ENCODE measurements at places on chromosomes 7 and 10.

GRCh38 chr7:134891262-134891695 is 95.0 kb upstream of the AGBL3 start:
- peak; percentile 91 for DNase-seq

- DNase-seq, result peak; percentile 51
Observed at GRCh38 chr7:36967387-36967786, 243.1 kb upstream of the AOAH start.

GRCh38 chr10:8306685-8307364 is 252.3 kb downstream of the GATA3 start:
- no peak for DNase-seq

GRCh38 chr7:64905547-64905946 is 2.5 kb downstream of the ZNF273 start:
- no peak for DNase-seq

GRCh38 chr7:68678196-68678595 is 920.1 kb upstream of the AUTS2 start:
- DNase-seq, result no peak

DNA sequence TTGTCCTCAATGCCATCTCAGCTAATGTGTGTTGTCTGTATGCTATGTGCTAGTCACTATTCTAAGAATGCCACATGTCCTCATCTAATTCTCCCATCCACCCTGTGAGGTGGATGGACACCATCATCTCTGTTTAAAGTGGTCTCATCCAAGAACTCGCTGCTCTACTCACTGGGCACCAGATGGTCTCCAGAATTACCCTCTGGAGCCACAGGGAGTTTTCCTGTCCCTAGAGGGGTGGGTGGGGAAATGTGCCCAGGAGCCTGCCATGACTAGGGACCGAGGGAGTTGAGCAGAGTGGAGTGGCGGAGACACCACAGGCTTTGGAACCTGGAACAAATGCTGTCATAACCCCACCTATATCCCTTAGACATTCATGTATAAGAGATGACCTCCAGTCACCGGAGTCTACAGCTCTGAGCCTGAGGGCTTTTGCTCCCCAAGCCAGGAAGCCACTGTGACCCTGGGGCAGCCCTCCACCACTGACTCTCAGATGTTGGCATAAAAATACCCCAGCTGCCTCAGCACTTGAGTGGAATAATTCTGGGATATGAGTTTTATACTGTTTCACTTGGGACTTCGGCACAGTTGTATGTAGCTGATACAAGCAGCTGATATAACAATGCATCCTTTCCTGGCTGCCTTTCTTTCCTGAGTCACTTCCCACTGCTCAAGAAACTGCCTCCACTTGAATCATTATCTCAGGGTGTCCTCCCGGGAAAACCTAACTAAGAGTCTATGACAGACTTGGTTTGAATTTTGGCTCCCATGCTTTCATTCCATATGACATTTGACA is 61.5 kb upstream of the RAPGEF5 start:
- DNase-seq, result no peak

- DNase-seq, result no peak
Observed at GRCh38 chr10:97149079-97149531, 36.7 kb downstream of the SLIT1 start.

DNA sequence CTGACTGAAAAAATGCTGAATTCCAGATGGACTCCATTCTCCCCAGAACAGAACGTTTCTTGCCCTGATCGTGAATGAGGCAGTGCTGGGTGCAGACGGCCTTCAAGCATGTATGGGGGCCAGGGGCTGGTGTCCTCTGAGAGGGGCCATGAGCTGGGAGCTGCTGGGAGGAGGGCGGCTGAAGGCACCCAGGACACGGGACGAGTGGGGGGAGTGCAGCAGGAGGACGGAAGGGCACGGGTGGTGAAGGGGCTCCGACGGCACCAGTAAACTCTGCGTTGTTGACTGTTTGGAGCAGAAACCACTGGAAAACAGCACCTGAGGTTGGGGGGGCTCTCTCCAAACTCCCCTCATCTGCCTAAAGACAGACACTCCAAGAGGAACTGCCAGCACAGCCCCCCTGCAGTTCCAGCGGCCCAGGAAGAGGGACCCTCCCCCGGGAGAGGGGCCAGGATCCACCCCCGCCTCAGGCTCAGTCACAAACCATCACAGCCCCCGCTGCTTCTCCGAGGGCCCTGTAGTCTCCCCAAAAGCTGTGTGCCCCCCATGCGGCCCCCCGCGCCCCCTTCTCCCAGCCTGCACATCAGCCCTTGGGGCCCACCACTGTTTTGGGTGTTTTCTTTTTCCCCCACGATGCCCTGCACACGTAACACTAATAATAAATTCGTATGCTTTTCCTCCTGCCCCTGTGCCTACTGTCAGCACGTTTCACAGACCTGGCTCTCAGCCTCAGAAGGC is 55.5 kb downstream of the DPYSL4 start:
- DNase-seq, result no peak

GRCh38 chr7:111112439-111112838 is 21.5 kb downstream of the LRRN3 start:
- no peak for DNase-seq

GRCh38 chr10:48224979-48225560 is 49.4 kb downstream of the FRMPD2 start:
- DNase-seq, result no peak

DNA sequence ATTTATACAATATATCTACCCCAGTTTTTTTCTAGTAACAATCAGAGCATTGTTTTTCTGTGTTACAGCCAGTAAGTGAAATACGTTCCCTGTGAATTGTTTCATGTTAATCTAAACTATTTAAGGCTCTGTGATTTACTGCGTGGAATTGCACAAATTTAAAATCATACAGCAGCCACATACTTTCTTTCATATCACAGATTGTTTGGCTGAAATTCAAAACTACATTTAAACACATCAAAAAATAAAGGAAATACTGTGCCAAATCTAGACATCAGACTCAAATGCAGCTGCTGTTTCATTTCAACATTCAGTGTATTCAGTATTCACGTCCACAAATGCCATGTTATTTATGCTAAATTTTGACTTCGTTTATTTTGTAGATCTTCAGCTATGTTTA is 242.6 kb upstream of the HGF start:
- DNase-seq, result no peak

GRCh38 chr10:97153270-97153850 is 32.4 kb downstream of the SLIT1 start:
- no peak for DNase-seq

- no peak for DNase-seq
Observed at GRCh38 chr7:22008087-22008486, 62.4 kb upstream of the CDCA7L start.

- peak; percentile 89 for DNase-seq
Observed at GRCh38 chr10:62048919-62049623, 147.6 kb downstream of the ARID5B start.

DNA sequence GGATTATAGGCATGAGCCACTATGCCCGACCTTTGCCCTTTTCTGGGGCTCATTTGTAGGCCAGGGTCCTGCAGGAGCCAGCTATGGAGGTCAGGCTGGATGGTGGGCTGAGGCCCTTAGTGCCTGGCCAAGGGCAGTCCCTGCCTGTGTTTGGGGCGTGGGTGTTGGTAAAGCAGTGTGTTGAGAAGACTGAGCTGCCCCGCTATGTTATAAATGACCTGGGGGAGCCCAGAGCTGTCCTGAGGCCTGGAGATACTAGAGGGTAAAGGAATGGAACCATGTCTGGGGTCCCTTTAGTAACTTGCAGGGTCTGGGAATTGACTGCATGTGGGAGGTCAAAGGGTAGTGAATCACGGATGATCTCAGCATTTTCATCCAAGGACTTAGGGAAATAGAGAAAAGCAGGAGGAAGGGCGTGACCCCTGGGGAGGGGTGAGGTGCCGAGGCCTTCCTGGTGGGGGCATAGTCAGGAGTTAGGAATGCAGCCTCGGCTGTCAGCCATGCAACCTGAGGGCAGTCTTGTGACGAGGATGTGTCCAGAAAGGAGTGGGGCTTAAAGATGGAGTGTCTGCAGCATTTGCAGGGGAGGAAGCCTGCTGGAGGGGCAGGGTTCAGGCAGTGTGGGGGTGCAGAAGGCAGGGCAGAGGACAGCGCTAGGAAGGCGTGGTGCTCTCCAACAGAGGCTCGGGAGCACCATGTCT is 31.5 kb downstream of the TMEM248 start:
- DNase-seq, result no peak

- no peak for DNase-seq
Observed at GRCh38 chr7:81924494-81924893, 154.6 kb upstream of the HGF start.

GRCh38 chr10:70880077-70880534 is 8.3 kb downstream of the PCBD1 start:
- peak; percentile 78 for DNase-seq

DNA sequence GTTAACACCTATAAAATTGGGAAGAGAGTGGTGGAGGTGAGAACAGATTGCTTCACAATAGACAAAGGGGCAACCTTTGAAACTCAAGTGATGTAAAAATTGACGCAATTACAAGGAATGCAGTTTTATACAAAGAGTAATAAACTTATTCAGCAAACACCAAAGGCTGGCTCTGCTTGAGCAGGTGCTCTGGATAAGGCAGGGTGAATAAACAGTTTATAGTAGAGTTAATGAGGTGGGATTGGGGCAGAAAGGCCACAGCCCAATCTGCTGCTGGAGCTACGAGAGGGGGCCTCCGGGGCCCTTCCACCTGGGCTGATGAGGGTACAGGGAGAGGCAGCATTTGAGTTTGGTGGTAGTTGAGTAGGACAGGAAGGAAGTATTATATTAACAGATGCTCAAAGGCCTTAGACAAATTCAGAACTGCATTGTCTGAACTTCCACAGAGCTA is 6.0 kb downstream of the MUC12 start:
- DNase-seq, result no peak

GRCh38 chr7:44067064-44067951 is 1.9 kb upstream of the PGAM2 start:
- peak; percentile 44 for DNase-seq

DNA sequence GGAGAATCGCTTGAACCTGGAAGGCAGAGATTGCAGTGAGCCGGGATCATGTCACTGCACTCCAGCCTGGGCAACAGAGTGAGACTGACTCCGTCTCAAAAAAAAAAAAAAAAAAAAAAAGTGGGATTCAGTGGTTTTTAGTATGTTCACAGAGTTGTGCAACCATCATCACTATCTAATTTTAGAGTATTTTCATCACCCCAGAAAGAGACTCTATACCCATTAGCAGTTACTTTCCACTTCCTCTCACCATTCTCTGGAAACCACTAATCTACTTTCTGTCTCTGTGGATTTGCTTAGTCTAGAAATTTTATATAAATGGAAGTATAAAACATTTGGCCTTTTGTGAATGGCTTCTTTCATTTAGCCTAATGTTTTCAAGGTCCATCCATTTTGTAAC is 113.4 kb downstream of the ST7 start:
- DNase-seq, result no peak

GRCh38 chr7:17619196-17619818 is 320.9 kb downstream of the AHR start:
- no peak for DNase-seq

GRCh38 chr10:70970830-70971229 is 82.5 kb upstream of the PCBD1 start:
- DNase-seq, result no peak
